Calu3 (cell line): ENCODE measurements at places on chromosomes 5 and 9. TPM values are rescaled to one million over a fixed set of nuclear protein-coding genes. Genes with fewer than 3 reads are reported as not detected.

Gene HRCT1
- total RNA-seq: 0.69 and 0.90 TPM in 2 replicates

Gene TAF11L10
- not detected in 2 replicates for total RNA-seq

Gene IRX2
- not detected in 2 replicates for total RNA-seq

Gene CENPK
- total RNA-seq: 42.7 and 45.2 TPM in 2 replicates

Gene GABBR2
- total RNA-seq: 0.33 TPM in 1 of 2 replicates, not detected in the other

Gene MYOZ3
- total RNA-seq: not detected in 2 replicates

Gene IFNB1
- 0.42 and 0.61 TPM in 2 replicates for total RNA-seq

Gene KIAA0825
- total RNA-seq: 1.4 and 1.9 TPM in 2 replicates

Gene LCN1
- not detected in 2 replicates for total RNA-seq

DNA sequence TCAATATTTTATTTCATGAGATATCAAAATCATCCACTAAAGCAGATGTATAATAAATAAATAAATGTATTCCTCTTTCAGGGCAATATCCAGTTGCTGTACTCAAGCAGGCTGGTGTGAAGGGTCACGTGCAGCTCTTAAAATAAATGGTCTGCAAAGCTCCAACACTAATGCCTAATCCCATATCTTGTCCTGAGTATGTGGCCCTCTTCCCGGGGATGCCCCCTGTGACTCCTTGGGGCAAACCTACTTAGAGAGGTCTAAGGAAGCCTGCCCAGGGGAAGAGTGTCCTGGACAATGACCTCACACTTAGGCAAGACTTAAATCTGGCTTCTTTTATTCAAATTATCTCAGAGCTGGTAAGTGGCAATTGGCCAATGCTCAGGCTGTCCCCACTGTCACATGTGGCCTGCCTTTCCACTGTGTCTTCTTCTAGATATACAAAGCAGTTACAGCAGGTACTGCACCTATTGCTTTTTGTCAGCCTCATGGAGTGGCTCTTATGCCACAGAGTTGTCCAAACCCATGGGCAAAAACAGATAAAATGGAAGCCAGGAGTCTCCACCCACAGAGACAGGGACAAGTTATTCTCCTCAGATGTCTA, 55.3 kb downstream of the SEMA5A start:
- H3K4me1 ChIP-seq: no peaks in the 10 kb centered on the region
- H3K36me3 ChIP-seq: no peaks in the 10 kb centered on the region

GRCh38 chr5:16508730-16509531, 43.3 kb upstream of the ZNF622 start:
- H3K27ac ChIP-seq: peak overlapping the region; percentile 85
- H3K4me1 ChIP-seq: peaks cover 31% of the 10 kb centered on the region
- H3K36me3 ChIP-seq: peaks cover 13% of the 10 kb centered on the region
- peak overlapping the region; percentile 63 for H3K4me3 ChIP-seq
- peak; percentile 74 for DNase-seq

DNA sequence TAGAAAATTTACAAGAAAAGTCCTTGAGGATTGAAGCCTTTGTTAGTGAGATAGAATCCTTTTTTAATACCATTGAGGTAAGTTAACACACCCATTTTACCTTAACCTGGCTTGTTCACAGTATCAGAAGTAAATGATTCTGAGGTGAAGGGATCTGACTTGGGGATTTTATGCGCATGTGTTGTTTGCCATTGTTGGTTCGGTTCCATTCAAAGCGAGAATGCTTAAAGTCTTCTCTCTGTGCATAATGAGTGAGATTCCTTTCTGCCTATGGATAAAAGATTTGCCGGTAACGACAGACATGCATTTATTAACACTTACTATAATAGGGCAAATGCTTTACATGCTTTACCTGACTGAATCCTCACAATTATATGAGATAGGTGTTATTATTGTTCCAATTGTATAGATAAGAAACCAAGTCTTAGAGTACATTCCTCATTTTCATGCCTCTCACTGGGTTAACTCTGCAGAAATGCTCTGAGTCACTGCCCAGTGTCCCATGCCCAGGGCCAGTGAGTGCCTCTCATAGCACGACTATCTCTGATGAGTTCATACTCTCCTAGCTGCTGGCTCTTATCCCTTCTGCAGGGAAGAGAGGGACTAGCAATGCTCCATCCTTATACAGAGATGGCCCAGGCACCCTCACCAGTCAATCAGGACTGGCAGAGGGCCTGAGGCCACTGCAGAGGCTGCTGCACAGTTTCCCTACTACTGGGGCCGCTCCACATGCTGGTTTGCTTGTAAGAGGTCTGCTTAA, 54.4 kb downstream of the CMYA5 start:
- H3K36me3 ChIP-seq: no peaks in the 10 kb centered on the region
- DNase-seq: no peak
- H3K27me3 ChIP-seq: no peaks in the 10 kb centered on the region
- H3K4me3 ChIP-seq: no peak overlapping the region
- H3K4me1 ChIP-seq: no peaks in the 10 kb centered on the region
- H3K27ac ChIP-seq: no peak overlapping the region

GRCh38 chr5:73030531-73030930, 74.7 kb downstream of the FCHO2 start:
- H3K4me3 ChIP-seq: peak overlapping the region; percentile 29
- no peaks in the 10 kb centered on the region for H3K27me3 ChIP-seq
- peak; percentile 29 for DNase-seq
- H3K36me3 ChIP-seq: peaks cover 16% of the 10 kb centered on the region
- peak overlapping the region; percentile 47 for H3K27ac ChIP-seq

DNA sequence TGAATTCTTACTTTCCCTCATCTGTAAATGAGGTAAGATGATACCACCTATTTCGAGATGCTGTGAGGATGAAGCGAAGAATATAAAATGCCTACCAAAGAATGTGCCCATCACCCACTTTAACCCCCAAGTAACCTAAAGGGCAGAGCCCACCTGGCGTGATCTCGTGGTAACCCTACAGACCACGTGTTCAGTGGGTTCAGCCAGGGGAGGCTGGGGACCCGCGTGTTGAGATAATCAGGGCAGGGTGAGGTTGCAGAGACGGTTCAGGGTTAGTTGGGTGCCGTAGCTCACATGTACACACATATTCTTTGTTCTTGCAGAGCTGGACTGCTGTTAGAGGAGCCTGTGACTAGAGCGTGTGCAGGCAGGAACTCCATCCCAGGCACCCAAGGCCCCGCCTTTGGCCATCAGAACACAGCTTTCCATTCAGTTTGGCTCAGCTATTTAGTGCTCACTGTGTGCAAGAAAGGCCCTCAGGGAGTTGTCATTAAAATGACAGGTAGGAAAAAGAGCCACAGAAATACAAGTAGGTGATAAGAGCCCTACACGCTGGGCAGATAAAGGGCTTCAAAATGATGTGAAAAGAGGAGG, 56.5 kb upstream of the HAND1 start:
- no peaks in the 10 kb centered on the region for H3K36me3 ChIP-seq
- H3K4me3 ChIP-seq: no peak overlapping the region
- no peak overlapping the region for H3K27ac ChIP-seq
- H3K27me3 ChIP-seq: peaks cover 72% of the 10 kb centered on the region
- no peaks in the 10 kb centered on the region for H3K4me1 ChIP-seq
- DNase-seq: no peak

DNA sequence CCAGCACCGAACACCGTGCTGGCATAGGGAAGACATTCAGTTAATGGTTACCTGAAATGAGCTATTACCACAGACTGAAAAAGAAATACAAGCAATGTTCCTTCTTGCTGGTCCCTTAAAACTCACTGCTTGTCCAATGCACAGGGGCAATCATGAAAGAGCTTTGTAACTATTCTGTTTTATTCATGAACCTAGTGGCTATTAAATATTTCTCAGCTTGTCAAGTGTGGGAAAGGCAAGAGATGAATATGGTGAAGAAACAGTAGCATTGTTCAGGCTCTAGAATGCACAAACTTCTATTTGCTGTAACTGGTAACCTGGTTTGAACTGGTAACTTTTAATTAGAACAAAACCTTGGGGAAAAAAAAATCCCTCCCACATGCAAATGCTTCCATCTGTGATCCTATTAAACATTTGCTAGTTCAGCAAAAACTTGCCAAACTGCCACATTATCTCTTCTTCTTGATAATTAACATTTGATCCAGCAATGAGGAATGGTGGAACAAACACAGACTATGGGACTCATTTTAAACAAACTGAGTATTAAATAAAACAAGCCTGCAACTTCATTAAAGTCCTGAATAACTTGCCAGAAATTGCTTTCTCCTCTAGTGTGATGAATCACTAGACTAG, 36.1 kb downstream of the YIPF5 start:
- no peak overlapping the region for H3K4me3 ChIP-seq
- H3K27me3 ChIP-seq: no peaks in the 10 kb centered on the region

DNA sequence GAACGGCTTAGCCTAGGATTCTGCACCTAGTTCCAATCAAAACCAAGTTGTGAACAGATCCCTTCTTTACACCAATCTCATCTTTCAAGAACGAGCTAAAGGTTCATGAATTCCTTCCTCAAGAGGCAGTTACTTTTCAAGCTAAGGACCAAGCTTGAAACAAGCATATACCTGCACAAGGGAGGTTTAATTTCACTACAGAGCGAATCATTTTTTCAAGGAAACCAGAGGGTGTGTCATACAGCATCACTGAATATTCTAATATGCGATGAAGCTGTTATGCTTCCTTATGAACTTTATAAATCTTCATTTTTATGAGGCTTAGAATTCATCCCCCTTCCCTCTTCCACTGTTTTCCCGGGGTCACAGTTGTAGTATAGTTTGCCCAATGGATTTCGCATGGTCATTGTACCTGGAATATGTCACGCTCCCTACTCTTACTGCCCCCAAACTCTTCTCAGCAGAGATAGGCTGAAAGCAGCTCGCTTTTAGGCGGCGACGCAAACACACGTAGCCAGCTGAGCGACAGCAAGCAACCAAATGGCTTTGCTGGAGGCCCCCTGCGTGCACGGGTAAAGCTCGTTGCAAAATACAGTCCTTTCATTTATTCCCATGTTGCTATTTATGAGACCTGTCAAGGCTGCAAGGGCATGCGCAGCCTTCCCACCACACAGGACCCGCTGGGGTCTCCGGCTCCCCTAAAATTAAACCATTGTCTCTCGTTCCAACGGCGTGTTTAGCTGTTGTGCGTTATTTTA, 832 bp downstream of the LMBRD2 start:
- peaks cover 24% of the 10 kb centered on the region for H3K4me1 ChIP-seq
- peak overlapping the region; percentile 98 for H3K4me3 ChIP-seq
- peak overlapping the region; percentile 73 for H3K27ac ChIP-seq
- peaks cover 27% of the 10 kb centered on the region for H3K36me3 ChIP-seq
- H3K27me3 ChIP-seq: no peaks in the 10 kb centered on the region

DNA sequence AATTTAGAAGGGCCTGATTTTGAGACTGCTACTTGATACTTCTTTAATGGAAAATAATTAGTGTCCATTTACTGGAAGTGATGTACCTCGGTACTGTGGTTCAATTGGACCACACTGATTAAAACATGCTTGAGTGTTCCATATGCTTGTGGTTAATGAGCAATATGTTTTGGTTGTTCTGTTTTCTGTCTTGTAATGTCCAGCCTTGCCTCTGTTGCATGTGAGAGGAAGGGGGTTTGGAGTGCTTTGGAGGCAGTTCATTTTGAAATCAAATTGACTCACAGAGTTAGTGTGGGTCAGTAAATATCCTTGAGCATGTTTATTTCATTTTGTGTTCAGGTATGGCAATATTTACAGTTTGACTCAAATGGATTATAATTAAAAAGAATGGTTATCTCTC, 334.4 kb downstream of the ARHGEF28 start:
- H3K27me3 ChIP-seq: peaks cover 8% of the 10 kb centered on the region
- DNase-seq: no peak
- no peak overlapping the region for H3K27ac ChIP-seq
- no peaks in the 10 kb centered on the region for H3K4me1 ChIP-seq

DNA sequence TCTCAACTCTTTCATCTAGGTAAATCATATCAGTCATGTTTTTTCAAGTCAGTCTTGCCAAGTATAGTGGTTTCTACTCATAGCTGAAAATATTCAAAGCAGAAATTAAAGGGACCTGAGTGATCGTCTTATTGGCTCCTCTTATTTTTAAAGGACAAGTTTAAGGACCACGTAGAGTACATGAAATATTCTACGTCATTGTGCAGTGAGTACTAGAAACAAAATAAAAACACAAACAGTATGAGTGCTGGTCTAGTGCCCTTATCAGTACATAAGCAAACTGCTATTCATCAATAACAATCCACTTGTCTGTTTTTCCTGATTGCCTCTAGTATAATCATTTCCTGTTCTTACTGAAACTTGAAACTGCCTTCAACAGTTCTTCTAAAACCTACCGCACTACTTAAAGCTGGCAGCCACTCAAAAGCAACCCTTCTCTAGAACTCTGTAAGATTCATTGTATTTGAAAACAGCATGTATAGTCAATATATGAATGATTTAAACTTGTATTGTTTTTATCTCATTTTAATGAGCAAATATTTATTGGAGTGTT, 853.7 kb downstream of the TAF11L14 start:
- no peak overlapping the region for H3K4me3 ChIP-seq
- H3K27ac ChIP-seq: no peak overlapping the region
- H3K4me1 ChIP-seq: peaks cover 8% of the 10 kb centered on the region
- no peak for DNase-seq
- H3K27me3 ChIP-seq: no peaks in the 10 kb centered on the region

- no peaks in the 10 kb centered on the region for H3K36me3 ChIP-seq
- no peaks in the 10 kb centered on the region for H3K4me1 ChIP-seq
- H3K27ac ChIP-seq: no peak overlapping the region
- no peak overlapping the region for H3K4me3 ChIP-seq
- DNase-seq: no peak
- H3K27me3 ChIP-seq: no peaks in the 10 kb centered on the region
Measured at GRCh38 chr5:7494481-7495130, 98.7 kb downstream of the ADCY2 start.

DNA sequence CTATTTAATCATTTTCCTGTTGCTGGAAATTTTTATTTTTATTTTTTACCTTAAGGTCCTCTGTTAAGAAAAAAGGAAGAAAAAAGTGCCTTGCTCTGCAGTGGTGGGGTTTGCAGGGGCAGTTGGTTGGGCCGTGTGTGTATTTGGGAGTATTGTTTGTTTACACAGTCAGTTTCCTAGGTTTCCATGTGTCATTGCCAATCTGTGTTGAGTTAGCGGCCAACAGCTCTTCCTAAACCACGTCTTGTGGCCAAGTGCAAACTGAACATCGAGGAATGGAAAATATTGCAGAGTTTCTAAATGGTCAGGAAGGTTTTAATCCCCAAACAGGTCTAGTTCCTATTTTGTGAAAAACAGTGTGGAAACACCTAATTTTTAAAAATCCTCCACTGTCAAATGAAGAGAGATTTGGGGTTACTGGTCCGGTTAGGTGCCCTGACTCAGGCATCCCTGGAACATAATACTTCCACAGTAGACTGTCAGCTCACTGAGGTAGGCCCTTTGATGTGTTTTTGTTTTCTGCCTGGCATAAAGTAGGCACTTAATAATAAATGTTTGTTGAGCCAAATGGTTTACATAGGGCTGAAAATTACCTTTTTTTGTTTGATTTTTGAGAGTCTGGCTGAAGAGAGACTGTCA, 37.0 kb downstream of the MAMDC2 start:
- H3K27ac ChIP-seq: no peak overlapping the region
- no peaks in the 10 kb centered on the region for H3K27me3 ChIP-seq
- H3K36me3 ChIP-seq: no peaks in the 10 kb centered on the region

- no peak overlapping the region for H3K27ac ChIP-seq
- no peaks in the 10 kb centered on the region for H3K27me3 ChIP-seq
- no peaks in the 10 kb centered on the region for H3K4me1 ChIP-seq
- H3K4me3 ChIP-seq: no peak overlapping the region
- no peak for DNase-seq
- H3K36me3 ChIP-seq: no peaks in the 10 kb centered on the region
Measured at GRCh38 chr9:17166346-17166745, 31.5 kb downstream of the CNTLN start.
